Stimulated activated CD8-positive, alpha-beta memory T cell treated with anti-CD3 and anti-CD28 coated beads, Interleukin-4, amount 100 ng/mL, for 48 hours (primary cell): ENCODE measurements at places on chromosomes 2 and 18.

- DNase-seq: no peak
These were observed 53.4 kb downstream of the PKP4 start for GRCh38 chr2:158509928-158510797.

GRCh38 chr2:152054593-152054992 lies 44.3 kb downstream of the CACNB4 start:
- DNase-seq: no peak

- DNase-seq: no peak
These were observed 77.1 kb upstream of the ITGB6 start for GRCh38 chr2:160277151-160277550.

DNA sequence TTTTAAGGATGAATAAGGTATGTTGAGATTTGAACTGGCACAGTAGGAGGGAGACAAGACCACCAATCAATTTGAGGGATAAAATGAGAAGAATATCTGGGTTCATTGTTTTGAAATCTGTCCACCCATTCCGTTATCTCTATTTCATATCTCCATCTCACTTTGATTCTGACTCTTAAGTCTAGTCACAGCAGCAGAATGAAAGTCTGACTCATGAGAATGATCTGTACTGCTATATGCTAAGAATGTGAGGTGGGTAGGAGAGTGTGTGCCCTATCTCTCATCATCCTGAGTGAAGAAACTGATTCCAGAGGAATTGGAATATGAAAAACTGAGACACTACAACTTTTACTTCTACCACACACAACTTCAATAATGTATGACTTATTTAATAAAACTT lies 1994.5 kb upstream of the PIK3C3 start:
- DNase-seq: no peak

GRCh38 chr2:127424598-127425520 lies 6.6 kb downstream of the PROC start:
- DNase-seq: no peak
